ENCODE measurements at places on chromosomes 16 and 17.

DNA sequence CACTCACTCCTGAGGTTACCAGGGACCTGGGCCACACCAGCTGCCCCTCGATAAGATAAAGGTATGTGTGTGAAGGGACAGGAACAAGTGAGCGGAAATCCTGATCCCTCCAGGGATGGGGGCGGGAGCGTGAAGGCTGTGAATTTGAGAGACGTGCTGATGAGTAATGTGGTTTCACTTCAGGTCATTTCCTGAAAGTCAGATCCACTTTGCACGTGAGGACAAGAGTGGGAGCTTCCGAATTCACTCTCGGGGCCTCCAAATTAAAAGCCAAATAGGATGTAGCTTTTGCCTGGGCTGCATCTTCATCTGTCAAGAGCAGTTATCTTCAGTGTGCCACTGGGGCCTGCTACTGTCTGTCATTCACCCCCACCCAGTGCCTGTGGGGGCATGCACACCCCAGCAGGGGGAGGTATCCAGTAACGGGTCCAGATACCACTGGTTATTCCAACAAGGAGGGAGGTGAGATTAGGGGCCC is 87.4 kb upstream of the LHX1 start:
- no peak for DNase-seq

GRCh38 chr17:58351182-58351581 is 819 bp downstream of the SUPT4H1 start:
- no peak for DNase-seq

DNA sequence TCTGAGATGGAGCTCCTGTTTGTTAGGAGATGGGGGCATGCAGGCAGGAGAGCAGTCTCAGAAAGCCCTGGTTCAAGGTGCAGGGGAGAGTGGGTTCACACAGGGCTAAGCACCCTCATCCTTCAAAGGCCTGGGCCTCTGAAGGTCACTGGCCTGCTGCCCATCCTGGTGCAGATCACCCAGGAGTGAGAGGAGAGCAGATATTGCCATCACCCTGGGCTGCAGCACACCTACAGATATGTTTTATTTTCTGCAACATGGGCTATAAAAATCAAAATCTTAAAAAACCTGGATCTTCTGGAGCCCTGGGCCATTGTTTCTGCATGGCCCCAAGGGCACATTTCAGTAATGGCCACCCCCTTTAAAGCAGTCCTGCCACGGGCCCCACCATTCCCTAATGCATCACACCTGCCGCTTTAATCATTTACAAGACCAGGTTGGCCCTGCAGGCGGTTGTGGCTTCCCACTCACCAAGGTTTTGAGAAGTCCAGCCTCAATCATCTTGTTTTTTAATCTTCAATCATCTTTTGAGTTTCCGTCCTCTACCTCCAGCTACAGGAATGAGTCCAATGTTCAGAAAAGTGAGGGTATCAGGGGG is 20.4 kb upstream of the NUP93 start:
- no peak for DNase-seq

DNA sequence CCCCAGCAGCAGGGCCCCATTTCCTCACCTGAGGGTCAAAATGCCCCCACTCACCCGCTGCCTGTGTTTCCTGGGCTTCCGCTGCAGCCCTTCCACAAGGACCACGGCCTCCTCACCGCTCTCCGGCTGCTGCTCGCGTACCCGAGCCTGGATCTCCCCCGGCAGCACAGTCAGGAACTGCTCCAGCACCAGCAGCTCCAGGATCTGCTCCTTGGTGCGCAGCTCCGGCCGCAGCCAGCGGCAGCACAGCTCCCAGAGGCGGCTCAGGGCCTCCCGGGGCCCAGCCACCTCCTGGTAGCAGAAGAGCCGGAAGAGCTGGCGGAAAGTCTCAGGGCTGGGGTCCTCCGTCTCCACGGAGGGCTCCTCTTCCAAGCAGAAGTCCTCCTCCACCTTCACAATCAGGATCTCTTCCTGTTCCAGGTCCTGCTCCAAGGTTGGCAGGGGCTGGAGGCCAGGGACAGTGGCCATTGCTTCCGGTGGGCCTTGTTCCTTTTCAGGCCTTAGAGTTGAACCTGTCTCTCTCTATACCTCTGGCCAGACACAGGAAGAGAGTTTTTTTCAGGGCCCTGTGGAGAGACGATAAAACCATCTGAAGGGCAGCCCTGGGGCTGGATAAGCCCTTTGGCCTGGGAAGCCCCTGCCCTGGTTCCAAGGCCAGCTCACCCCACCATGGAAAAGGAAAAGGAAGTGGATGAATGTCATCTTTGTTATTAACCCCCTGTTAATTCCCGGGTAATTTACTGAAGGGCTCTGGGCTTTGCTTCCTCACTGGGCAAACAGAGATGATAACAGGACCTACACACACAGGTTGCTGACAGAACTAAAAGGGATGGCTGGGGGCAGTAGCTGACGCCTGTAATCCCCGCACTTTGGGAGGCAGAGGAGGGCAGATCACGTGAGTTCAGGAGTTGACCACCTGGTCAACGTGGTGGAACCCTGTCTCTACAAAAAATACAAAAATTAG is 1.2 kb downstream of the ZNF500 start:
- DNase-seq = no peak

DNA sequence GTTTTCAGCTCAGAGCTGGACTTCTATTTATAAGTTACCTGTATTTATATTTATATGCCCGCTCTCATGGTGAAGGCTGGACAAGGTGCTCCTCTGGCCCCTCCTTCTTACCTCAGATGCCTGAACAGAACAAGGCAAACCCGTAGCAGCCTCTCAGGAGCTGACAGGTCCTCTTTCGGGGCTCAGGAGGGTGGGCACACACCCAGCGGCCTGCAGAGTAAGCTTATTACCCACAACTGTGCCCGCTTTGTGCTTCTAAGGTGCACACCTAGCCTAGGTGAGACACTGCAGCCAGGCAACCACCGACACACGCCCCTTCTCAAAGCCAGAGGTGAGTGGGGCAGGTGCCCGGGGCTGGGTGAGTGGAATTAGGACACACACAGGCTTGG is 5.3 kb downstream of the NKIRAS2 start:
- DNase-seq = no peak

DNA sequence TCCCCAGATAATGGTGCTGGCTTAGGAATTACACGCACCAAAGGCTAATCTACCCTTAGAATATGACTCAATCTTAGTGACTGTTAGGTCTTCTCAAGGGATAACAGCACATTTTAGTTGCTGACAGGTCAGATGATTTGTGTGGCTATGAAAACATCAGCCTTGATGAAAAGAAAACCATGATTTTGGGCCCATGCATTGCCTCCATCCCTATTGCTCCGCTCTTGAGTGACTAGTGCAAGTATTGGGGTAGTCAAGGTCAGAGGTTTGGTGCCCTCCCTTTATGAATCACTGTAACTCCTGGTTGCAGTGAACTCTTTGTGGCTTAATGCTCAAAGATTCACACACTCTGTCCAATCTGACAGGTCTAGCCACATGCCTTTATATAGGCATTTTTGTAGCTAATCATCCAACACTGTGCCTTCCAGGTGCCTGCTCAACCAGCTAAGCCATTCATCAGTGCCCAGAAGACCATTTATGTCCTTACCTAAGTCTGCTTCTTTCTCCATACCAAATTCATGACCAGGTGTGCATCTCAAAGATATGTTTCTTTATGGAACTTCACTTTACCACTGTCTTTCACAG is 251.6 kb downstream of the KCNJ2 start:
- DNase-seq = no peak

DNA sequence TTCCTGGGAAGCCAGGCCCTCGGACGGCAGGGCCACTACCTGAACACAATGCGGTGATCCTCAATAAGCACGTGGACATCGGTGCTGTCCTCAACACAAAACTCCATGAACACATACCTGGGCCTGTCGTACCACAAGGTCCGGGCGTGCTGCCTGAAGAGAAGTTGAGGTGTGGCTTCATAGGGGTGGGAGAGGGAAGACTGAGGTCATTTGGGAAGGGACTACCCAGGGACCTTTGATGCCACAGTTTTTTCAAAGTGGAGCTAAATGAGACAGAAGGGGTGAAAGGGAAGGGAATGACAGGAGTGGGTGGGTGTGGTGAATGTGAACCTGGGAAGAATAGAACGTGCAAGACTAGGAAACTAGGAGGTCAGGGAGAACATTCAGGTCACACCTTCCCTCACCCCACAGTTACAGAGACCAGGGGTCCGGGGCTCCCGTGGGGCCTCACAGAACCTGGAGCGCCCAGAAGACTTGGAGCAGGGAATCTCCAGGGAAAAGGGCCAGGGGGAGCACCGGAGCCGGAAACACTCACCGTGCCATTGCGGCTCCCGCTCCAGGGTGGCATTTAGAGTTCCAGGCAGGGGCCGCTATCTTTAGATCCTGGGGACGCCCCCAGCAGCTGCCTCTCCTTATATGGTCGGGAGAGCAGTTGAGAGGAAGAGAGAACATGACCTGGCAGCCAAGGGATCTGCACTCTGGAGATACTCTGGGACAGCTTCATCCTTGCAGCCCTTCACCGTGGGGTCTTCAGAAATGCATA is at the start of gene PTGES3L:
PTGES3L (minus strand) TSS at position 570 of the 763 bp plus-strand sequence; CDS start at position 543, 27 bp downstream.
- no peak for DNase-seq

- DNase-seq = no peak
Observed at GRCh38 chr16:89436366-89436765, 54.0 kb downstream of the ANKRD11 start.

DNA sequence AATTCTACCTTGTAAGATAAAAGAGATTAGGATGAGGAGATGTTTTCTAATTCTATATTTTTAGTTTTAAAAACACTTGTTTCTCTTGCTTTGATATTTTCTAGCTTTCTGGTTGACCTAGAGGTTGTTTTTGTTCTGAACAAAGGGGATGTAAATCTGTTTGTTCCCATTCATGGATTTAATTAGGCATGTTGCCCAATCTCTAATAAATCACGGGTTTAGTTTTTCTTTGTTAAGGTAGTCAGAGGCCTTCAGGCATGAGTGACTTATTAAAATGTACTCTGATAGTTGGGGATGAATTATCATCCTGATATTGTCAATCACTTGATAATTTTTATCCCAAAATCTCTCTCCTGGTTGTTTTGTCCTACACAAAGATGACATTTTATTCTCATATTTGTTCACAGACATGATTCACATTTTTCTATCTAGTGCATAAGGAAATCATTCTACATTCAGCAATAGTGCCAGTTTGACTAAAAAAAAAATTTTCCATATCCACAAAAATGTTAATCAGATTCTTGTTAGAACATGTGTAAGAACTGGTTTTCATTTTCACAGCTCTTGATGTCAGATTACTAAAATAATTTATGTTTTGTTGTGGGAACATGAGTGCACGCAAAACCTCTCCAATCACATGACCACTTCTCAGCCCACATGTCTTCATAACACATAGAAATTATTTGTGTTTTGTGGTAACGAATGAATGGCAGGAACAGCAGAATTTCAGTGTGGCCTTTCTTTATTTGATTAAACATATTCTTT is 95.7 kb upstream of the AKTIP start:
- DNase-seq = no peak

- DNase-seq = no peak
Observed at GRCh38 chr17:31495022-31495885, 103.8 kb downstream of the RAB11FIP4 start.

- no peak for DNase-seq
Observed at GRCh38 chr16:58046936-58047335, 21.4 kb downstream of the MMP15 start.

DNA sequence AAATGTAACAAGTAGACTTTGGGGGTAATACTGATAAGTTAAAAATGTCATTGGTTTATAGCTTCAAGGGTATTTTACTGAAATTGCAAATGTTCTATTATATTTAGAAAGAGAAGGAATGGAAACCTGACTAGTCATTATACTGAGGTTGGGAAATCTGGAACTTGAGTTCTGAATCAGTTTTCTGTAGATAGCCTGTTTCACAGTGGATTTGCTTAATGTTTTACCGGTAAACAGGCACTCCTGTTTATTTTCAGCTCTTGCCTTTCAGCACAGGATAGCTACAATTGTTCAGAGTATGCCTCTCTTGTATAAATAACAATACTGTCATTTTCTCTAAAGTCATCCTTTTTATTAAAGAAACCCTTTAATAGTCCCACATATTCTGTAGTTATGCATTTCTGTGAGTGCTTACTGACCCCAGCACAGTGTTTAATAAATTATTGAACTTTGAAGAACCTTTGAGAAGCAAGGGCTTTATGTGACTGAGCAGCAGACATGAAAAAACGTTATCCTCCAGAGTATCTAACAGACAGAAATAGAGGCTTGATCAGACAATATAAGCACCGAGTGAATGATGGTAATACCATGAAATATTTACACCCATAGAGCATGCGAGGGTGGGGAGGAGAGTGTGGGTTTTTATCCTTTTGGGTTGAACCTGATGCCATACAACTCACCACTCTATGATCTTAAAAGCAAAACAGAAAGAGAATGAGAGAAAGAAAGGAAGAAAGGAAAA is 58.2 kb downstream of the FTO start:
- DNase-seq = no peak

GRCh38 chr16:81651758-81652718 is 127.1 kb upstream of the PLCG2 start:
- DNase-seq = no peak

DNA sequence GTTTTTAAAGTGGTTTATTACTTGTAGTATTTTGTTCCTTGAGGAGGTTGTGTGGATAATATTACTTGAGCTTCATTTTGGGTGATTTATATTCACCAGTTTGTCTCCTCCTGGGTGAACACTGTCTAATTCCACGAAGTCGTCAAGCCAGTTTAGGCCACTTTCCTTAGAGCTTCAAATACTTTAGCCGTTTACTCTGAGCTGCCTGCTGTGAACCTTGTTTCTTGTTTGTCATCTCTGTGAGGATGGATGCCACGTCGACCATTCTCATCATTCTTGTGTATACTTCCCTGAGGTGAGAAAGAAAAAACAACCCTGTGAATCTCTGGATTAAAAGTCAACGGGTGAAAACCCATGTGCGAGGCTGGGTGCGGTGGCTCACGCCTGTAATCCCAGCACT is 9.0 kb downstream of the KRT24 start:
- no peak for DNase-seq

- no peak for DNase-seq
Observed at GRCh38 chr16:47262938-47263337, 119.2 kb upstream of the NETO2 start.

GRCh38 chr16:71746442-71747046 is 22.0 kb upstream of the PHLPP2 start:
- peak; percentile 37 for DNase-seq

DNA sequence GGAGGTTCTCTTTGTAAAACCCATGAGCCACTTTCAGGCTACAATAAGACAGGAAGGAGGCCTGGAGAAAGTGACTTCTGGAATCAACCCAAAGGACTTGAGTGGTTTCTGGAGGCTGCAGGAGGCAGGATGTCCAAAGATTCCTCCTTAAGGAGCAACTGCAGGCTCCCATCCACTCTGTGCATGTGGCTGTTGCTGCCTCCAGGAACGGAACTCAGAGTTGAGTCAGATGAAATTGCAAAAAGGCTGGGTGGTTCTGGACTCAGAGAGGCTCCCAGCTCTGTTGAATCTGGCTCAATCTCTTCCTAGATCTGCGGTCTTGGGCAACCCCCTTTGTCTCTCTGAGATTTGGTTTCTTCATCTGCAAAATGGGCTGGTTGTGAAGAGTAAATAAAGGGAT is 197.1 kb downstream of the SHISA9 start:
- DNase-seq = no peak

All from CD4-positive, alpha-beta memory T cell (primary cell).